ENCODE measurements at places on chromosomes 12 and 14. TPM values are rescaled to one million over a fixed set of nuclear protein-coding genes. Genes with fewer than 3 reads are reported as not detected.
A peak's percentile ranks its signal among the peaks of the same experiment; 100 is the strongest.

The NELL2 gene
- 1.1 TPM for total RNA-seq

GRCh38 chr12:10406725-10407124 is 2.8 kb downstream of the KLRC4 start:
- no peak for DNase-seq

- no peak for DNase-seq
Measured at GRCh38 chr14:50530794-50531365, 1.5 kb downstream of the MAP4K5 start.

DNA sequence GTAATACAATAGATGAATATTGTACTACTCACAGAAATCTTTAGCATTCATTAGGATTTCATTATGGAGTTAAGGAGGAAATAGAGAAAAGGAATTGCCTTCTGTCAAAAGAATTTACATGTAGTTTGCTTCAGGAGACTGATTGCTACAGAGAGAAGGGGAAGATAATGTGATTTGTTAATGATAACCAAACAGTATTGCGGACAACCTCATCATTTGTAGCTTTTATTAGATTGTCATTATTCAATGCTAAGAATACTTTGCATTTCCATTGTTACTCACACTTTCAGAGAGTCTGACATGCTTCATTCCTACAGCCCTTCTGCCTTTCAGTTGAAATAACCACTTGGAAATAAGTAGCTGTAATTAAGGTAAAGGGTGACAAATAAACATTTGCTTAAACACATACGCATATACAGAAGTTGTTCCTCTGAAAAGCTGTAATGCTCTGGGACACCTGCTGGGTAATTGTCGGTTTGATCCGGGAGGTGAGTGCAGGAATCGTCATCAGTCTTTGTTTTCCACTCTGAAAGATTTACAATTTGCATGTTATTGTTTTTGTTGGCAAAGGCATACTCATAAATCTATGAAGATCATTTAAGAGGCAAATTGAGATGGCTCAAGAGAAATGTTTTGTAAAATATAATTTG is 600.2 kb downstream of the TRHDE start:
- DNase-seq: no peak

The ADSS1 gene
- total RNA-seq: 63.2 TPM

The C12orf50 gene
- 0.48 TPM for total RNA-seq

DNA sequence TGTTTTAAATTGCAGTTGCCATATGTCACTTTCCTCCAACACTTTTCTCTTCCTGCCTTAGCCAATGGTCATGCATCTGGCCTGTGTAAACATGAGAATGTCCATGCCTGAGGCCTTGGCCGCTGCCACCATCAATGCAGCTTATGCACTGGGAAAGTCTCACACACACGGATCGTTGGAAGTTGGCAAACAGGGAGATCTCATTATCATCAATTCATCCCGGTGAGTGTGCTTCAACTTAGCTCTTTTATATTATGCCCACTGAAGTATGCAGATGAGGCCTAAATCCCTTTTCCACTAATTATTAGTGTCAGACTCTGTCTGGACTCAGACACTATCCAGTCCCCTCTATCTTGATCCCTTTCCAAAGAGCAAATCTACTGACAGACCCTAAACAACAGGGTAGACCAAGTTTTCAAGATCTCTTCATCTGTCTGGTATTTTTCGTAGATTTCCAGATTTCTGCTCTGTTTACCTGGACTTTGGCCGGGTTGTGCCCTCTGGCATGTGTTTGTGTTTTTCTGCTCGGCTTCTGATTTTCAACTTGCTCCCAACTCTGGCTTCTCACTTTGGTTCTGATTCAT is 23.2 kb downstream of the AMDHD1 start:
- no peak for DNase-seq

GRCh38 chr12:64767495-64767894 is 8.3 kb upstream of the GNS start:
- DNase-seq: no peak

The MIPOL1 gene
- 20.6 TPM for total RNA-seq

- DNase-seq: no peak
Measured at GRCh38 chr14:56730538-56731145, 79.6 kb downstream of the OTX2 start.

DNA sequence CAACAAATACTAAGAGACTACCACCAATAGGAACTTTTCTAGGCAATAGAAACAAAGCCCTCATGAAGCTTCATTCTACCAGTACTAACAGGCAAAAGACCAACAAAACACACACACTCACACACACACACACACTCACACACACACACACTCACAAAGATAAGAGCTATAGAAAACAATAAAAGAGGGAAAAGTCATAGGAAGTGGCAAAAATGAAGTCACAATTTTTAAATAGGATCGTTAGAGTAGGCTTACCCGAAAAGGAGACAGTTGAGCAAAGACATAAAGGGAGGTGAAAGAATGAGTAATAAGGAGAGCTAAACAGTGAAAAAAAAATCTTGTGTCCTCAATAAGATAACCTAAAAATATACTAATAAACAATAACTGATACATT is 66.5 kb downstream of the C2CD5 start:
- no peak for DNase-seq

- DNase-seq: no peak
Measured at GRCh38 chr14:37792124-37792523, 196.7 kb downstream of the TTC6 start.

The ALDH2 gene
- total RNA-seq: 134 TPM

GRCh38 chr12:109752117-109753053 is 38.8 kb downstream of the FAM222A start:
- DNase-seq: peak; percentile 12

DNA sequence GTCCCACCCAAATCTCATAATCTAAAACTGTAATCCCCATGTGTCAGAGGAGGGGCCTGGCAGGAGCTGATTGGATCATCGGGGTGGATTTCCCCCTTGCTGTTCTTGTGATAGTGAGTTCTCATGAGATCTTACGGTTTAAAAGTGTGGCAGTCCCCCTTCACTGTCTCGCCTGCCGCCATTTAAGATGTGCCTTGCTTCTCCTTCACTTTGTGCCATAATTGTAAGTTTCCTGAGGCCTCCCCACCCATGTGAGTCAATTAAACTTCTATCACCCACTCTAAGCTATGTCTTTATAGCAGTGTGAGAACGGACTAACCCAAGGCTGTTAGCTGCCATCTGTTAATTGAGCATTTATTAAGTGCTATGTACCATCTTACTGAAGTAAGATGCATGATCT is 105.1 kb downstream of the PTPN11 start:
- DNase-seq: no peak

GRCh38 chr12:130711756-130712155 is 4.3 kb downstream of the RIMBP2 start:
- no peak for DNase-seq

- DNase-seq: no peak
Measured at GRCh38 chr12:6970096-6970527, 352 bp downstream of the PHB2 start.

The TAS2R20 gene
- total RNA-seq: 4.8 TPM

The C12orf42 gene
- not detected for total RNA-seq

GRCh38 chr14:100827101-100828021 is 1.4 kb downstream of the MEG3 start:
- DNase-seq: no peak

The CCDC175 gene
- 0.71 TPM for total RNA-seq

The SPTSSA gene
- 19.5 TPM for total RNA-seq

The SIX4 gene
- 3.0 TPM for total RNA-seq

GRCh38 chr12:49897276-49897675 is 6.4 kb downstream of the FAIM2 start:
- peak; percentile 25 for DNase-seq

DNA sequence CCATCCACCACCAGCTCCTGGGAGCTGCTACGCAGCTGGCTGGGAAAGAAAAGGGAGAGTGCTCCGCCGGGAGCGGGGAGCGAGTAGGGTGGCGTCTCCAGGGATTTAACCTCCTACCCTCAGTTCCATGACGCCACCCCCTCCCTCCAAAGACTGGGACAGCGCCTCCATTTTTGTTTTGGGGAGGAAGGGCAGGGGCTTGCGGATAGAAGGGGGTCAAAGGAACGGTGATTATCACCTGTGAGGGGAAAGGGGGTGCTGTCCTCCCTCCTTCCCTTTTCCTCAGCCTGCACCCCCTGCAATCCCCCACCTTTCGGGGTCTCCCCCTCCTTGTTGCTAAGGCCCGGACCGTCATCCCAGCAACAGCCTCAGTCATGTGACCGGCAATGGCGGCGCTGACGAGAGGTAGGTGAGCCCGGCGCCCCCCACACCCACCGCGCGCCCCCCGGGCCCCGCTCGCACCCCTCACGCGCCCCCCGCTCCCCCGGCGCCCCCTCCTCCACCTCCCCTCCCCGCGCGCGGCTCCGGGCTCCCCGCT is at the start of gene DTX3:
Gene DTX3, plus strand, starts transcription at position 371 of the 538 bp plus-strand sequence. CDS start 1,694 bp downstream, outside the sequence.
- DNase-seq: peak; percentile 65

The FOXM1 gene
- total RNA-seq: 1.6 TPM

The C3AR1 gene
- 39.8 TPM for total RNA-seq

The MORN3 gene
- not detected for total RNA-seq

The TOMM20L gene
- not detected for total RNA-seq

- no peak for DNase-seq
Measured at GRCh38 chr12:4957761-4958160, 48.1 kb downstream of the KCNA1 start.

DNA sequence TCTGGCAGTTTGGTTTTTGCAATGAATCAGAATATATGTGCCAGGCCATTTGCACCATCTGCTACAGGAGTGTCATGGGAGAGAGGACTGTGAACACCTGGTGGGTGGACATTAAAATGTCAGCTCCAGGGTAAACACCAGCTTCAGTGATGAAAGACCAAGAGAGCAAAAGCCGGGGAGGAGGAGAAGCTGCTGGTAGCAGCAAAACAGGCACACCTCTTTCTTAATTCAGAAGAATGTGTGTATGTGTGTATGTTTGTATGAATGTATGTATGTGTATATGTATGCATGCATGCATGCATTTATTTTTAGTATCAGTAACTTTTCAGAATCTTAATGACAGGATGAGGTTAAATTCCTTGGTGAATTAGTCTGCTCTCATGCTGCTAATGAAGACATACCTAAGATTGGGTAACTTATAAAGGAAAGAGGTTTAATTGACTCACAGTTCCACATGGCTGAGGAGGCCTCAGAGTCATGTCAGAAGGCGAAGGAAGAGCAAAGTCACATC is 357.4 kb upstream of the PRICKLE1 start:
- DNase-seq: no peak

GRCh38 chr12:92566448-92567019 is 136.3 kb upstream of the PLEKHG7 start:
- no peak for DNase-seq

GRCh38 chr14:95059126-95059525 is 98.2 kb downstream of the DICER1 start:
- DNase-seq: no peak

GRCh38 chr12:17416748-17417147 is 673.2 kb downstream of the RERGL start:
- no peak for DNase-seq

DNA sequence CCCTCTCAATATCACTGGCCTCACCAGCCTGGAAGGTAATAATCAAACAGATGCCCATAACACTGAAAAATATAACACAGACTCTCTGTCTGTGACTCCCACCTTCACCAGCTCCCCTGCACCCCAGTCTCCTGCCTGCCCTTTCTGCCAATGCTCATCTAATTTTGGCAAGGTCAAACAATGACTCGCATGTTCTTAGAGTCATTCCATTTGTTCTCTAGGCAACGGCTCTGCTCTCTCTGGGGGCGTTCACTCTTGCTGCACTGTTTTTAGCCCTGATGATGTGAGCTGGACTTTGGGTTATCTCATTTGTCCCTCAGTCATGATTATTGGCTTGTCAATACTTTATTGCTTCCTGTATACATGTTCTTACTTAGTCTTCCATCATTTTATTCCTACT is 691.8 kb downstream of the FLRT2 start:
- DNase-seq: no peak

Measured in aorta (tissue), 5 donors.